Stimulated activated CD4-positive, alpha-beta T cell treated with anti-CD3 and anti-CD28 coated beads, TNF-alpha, amount 100 ng/mL, for 24 hours (primary cell): ENCODE measurements at places on chromosomes 12 and 14.
A peak's percentile ranks its signal among the peaks of the same experiment; 100 is the strongest.

GRCh38 chr14:76937181-76938091 lies 91.1 kb downstream of the IRF2BPL start:
- DNase-seq = no peak

DNA sequence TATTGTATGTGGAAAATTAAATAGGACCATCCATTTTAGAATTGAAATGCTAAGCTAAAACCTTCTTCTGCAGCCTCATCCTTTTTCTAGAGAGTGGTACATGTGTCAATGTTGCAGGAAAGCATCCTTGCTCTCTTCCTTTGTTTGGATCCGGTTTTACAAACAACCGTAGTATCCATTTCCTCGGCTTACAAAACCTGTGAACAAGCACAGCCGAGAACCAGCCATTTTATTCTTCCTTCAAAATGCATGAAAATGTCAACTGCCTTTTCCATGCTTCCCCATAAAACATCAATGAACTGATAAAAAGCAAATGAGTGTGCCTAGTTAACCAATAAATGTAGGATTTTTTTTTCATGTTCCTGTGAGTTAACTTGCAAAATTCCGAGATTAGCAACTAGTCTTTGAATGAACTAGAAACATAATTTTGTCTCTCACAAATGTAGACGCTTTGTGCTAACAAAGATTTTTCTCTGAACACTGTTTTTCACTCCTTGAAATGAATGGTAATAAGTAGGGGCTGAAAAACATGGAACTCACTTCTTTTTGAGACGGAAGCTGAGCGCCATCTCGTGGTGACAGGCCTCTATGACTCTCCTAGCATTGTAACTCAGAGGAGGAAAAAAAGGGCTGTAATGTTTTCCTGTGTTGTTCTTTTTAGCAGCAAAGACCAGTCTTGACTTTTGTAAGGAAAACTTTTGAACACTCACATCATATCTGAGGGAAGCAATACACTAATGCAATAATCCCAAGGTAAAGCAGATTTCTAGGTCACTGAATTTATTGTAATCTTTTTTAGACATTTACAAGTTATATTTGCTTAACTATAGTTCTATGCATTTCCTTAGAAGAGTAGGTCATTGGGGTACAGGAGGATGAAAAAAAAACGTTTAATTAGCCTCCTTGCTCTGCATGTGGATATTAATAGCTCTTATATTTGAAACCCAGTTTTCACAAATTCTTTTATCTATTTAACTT lies 157.4 kb upstream of the FOXG1 start:
- DNase-seq = no peak

DNA sequence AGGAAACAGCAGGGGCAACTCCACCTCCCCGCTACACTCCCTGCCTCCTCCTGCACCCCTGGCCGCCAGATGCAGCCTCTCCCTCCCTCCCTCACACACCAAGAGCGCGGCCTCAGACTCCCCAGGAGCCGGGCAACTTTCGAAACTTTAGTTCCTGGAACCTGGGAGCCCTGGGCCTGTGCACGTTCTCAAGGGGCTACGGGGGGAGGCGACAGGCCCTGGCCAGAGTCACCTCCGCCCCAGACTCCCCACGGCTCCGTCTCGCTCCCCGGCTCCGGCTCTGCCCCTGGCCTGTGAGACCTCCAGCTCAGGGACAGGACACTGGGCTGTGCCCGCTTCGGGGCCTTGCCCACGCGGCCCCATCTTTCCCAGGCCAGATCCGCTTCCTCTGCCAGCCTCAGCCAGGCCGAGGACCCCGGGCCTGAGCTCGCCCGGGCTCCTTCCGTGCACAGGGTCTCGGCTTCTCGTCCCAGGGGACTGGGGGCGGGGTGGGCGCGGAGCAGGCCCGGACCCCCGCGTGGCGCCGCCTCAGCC lies 5.5 kb downstream of the AMN start:
- DNase-seq = no peak

GRCh38 chr14:20609215-20610001 lies 18.2 kb upstream of the RNASE12 start:
- peak; percentile 59 for DNase-seq

DNA sequence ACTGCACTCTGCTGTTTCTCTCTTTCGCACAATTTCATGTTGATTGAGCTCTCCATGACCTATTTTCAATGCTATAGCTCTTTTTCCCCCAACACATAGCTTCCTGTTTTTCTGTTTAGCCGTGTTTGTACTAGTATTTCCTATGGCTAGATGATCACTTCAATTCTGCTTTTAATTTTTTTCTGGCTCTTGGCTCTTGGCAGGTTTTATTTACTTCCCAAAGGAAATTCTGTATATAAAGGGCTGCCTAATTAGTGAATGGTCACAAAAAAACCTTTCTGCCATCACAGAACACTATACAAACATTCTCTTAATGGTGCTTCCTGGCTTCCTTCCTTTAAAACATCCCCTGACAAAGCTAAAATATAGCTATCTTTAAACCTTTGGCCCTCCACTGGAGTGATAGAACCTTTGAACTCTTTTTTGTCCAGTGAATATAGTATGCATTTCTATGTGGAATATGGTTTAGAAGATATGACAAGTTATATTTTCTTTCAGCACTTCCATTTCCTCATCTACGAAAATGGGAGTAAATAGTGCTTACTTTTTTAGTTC lies 88.2 kb downstream of the RASSF9 start:
- no peak for DNase-seq

DNA sequence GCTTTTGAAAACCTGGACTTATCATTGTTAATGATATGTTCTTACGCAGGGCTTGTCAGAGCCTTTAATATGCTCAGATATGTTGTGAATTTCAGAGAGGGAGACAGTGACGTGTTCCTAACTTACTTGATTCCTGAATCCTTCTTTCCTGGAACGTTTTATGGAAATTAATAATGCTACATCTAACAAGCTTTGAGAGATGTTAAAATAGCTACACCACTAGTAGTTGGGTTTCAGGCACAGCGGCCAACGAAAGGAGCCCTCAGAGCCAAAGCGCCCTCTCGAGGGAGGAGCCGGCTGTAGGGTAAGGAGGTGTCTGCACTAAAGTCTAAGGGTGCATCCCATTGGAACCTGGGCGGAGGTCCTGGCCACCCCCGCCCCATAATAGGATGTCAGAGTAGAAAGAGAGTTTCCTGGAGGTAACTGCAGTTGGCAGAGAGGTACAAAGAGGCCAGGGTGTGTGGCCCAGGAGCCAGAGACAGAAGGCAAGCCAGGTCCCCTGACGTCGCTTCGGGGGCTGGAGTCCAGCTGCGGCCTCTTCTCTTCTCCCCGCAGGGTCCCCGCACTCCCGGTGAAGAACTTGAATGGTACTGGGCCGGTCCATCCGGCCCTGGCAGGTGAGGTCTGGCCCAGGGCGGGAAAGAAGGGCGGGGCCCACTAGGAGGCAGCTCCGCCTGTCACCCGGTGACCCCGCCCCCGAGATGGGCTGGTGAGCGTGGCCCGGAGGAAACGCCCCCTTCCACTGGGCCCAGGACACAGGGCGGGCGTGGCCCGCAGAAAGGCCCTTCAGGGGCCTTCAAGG lies 36.3 kb downstream of the DTX1 start:
- DNase-seq = no peak

DNA sequence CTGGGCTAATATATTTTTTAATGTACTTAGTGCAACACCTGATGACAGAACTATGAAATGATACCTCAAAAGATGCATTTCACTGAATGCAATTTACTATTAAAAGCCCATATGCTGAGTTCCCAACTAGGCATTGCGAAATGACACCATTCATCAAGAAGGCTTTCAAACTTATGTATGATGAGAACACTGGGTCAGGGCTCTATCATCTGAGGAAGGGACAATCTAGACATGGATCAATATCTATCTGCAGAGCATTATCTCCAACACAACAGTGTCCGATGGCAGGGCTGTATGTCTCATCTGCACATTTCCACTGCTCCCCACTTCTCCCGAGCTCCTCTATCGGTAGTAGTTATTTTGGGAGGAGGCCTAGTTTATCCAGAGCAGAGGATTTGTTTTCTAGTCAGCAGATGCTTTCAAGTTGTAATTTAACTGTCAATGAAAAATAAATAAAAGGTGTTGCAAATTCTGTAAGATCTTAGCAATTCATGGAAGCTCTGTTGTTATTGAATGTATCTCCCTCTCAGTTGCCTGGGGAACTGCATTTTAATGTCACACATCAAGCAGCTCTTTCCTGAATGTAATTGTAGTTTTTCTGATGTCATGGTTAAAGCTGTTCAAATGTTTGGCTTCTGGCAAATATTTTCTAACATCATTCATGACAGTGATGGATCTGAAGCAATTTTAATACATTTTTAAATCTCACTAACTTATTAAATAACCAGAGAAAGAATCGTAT lies 7.4 kb upstream of the GCH1 start:
- DNase-seq = no peak

DNA sequence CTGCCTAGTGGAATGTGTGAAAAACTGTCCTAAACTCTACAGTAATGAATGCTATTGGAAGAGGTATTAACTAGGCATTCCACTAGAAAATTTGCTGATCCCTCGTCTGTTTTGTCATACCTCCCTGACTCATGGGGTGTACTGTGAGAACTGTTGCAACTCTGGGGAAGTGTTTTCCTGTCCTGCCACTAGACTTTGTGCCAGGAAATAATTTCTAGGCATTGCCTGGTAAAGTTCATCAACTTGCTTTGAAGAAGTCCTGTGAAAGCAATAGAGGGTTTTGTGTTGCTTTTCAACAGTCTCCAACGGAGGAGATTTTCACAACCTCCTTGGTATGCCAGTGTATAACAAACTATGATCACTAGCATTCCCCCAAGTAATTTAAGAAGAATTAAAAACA lies 139.9 kb downstream of the AKAP6 start:
- DNase-seq = no peak

- DNase-seq = no peak
Measured at GRCh38 chr14:71753976-71754375, 178.3 kb upstream of the RGS6 start.

GRCh38 chr14:39722547-39723273 lies 290.5 kb upstream of the FBXO33 start:
- DNase-seq = no peak

DNA sequence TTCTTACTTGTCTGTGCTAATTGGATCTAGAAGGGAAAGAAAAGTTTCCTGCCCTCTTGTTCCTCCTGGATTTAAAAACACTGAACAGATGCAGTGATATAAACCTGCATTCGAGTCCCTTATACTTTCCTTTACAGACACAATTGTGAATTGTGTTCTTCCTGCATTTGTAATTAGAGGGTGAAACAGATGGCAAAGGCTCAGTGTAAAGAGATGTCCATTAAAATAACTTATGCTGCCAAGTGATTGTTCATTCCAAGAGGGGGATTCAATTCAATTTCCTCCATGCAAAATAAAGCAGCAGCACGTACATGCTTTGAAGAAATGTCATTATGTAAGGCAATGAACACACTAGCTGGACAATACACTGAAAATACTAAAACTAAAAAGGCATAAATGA lies 248.3 kb upstream of the LRIG3 start:
- DNase-seq = no peak

GRCh38 chr12:120581998-120582397 lies 796 bp upstream of the POP5 start:
- no peak for DNase-seq

DNA sequence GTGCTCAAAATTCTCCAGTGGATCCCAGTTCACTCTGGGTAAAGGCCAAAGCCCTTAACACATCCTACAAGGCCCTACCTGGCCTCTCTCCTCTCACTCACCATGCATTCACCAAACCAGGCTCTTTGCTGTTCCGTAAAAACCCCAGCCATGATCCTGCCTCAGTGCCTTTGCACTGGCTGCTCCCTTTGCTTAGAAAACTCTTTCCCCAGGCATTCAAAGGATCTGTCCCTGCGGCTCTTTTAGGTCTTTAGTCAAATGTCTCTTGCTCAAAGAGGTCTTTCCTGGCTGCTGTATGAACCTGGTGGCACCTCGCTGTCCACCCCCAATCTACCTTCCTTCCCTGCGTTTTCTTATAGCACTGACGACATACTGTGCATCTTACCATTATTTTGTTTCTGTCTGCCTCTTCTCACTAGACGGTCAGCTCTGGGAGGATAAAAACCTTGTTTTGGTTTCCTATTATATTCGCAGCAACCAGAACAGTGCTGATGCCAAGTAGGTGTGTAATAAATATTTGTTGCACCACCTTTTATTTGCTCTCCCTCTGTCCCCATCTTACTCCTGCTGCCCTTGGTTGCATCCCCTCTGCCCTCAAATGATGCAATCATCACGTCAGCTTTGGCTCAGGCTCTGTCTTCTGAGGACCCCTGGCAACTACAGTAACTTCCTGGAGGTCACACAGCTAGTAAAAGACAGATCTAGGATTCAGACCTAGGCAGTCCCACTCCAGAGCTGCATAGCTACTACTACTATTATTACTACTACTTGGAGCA lies 23.8 kb upstream of the DICER1 start:
- DNase-seq = no peak

- no peak for DNase-seq
Measured at GRCh38 chr12:76944892-76945291, 66.1 kb upstream of the CSRP2 start.

DNA sequence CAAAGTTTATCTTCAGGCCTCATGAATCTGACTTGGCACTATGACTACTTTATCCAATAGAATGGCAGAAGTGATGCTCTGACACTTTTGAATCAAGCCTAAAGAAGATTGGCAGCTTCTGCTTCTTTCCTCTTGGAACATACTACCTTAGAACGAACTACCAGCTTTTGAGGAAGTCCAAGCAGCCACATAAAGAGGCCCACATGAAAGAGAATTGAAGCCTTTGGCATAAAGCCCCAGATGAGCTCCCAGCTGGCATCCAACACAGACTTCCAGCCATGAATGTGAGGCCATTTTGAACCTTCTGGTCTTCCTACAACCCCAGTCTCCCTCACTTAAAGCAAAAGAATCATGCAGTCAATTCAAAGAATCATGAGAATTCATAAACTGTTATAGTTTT lies 65.8 kb downstream of the EEA1 start:
- no peak for DNase-seq

GRCh38 chr14:101467181-101467926 lies 93.9 kb upstream of the DIO3 start:
- DNase-seq = no peak

GRCh38 chr12:50637870-50638481 lies 125.9 kb upstream of the ATF1 start:
- DNase-seq = no peak

- no peak for DNase-seq
Measured at GRCh38 chr12:122100568-122100967, 22.0 kb downstream of the MLXIP start.

GRCh38 chr12:127728285-127728684 lies 538.7 kb upstream of the TMEM132C start:
- DNase-seq = no peak
